Neural crest cell (in vitro differentiated cells): ENCODE measurements at places on chromosomes 1 and 21.

DNA sequence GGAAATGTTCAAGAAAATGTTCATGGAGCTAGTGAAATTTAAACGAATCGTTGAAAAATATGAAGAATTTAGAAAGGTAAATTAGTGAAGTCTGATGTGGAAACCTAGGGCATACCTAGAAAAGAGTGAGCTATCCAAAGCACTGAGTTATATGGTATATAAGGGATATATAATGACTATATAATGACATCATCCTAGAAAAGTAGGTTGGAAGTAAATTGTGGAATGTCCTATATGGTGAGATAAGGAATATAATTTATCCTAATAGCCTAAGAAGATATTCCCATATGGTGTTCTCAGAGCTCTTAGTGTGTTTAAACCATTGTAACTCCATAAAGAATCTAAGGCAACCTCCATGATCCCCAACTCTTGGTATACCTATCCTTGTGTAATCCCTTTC lies 876.4 kb upstream of the ADGRL2 start:
- no peaks in the 10 kb centered on the region for H3K27me3 ChIP-seq
- peaks cover 1% of the 10 kb centered on the region for H3K36me3 ChIP-seq
- no peak overlapping the region for H3K27ac ChIP-seq
- no peak overlapping the region for H3K4me3 ChIP-seq
- peaks cover 10% of the 10 kb centered on the region for H3K4me1 ChIP-seq
- no peak for DNase-seq

GRCh38 chr1:119007339-119007669 lies 19.2 kb upstream of the TBX15 start:
- no peak overlapping the region for H3K27ac ChIP-seq
- DNase-seq = no peak
- peaks cover 16% of the 10 kb centered on the region for H3K4me1 ChIP-seq
- no peak overlapping the region for H3K4me3 ChIP-seq
- peaks cover 97% of the 10 kb centered on the region for H3K27me3 ChIP-seq
- peaks cover 3% of the 10 kb centered on the region for H3K36me3 ChIP-seq

- H3K4me3 ChIP-seq = no peak overlapping the region
- peaks cover 11% of the 10 kb centered on the region for H3K4me1 ChIP-seq
- no peak overlapping the region for H3K27ac ChIP-seq
These were observed 11.2 kb upstream of the SNAPIN start for GRCh38 chr1:153647346-153647714.

- H3K4me3 ChIP-seq = no peak overlapping the region
- no peak overlapping the region for H3K27ac ChIP-seq
- peaks cover 16% of the 10 kb centered on the region for H3K4me1 ChIP-seq
- H3K27me3 ChIP-seq = no peaks in the 10 kb centered on the region
These were observed 62.7 kb downstream of the SYT6 start for GRCh38 chr1:114090738-114091505.

GRCh38 chr1:17680308-17680707 lies 74.8 kb upstream of the ACTL8 start:
- DNase-seq = no peak
- H3K36me3 ChIP-seq = peaks cover under 1% of the 10 kb centered on the region
- H3K4me1 ChIP-seq = peaks cover 15% of the 10 kb centered on the region
- H3K4me3 ChIP-seq = no peak overlapping the region

DNA sequence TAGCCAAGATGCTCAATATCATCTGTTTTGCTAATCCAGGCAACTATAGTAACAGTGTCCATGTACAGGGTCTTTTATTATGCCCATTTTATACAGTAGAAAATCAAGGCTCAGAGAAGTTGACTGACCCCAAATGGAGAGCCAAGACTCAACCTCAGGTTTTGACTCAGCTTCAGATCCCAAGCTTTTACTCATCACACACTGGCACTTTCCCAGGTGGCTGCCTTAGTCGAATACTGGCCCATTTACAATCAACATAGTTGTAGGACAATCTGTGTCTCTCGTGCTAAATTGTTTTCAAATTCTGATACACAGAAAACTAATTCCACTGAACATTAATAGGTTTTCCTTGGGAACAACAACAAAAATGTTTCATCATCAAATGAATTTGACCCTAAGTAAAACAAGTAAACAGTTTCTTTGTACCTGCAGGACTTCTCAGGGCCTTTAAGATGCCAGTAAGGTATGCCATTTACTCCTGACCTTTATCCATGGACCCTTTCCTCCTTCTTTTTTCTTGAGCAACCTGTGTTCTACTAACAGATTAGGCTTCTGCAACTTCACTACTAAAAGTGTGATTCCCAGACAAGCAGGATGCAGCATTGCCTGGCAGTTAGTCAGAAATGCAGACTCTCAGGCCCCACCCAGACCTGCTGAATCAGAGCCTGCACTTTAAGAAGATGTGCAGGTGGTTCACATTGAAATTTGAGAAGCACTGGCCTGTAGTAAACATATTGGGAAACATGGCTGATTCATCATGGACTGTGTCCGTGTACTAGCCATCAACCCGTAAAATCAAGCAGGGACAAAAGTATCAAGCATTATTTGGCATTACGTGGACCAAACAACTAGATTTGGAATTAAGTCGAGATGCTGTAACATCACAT lies 128.8 kb downstream of the RRAGC start:
- peaks cover 35% of the 10 kb centered on the region for H3K27me3 ChIP-seq
- no peak for DNase-seq
- peaks cover 16% of the 10 kb centered on the region for H3K4me1 ChIP-seq
- no peaks in the 10 kb centered on the region for H3K36me3 ChIP-seq

- H3K4me1 ChIP-seq = peaks cover 5% of the 10 kb centered on the region
- H3K27ac ChIP-seq = no peak overlapping the region
- no peaks in the 10 kb centered on the region for H3K36me3 ChIP-seq
- no peak overlapping the region for H3K4me3 ChIP-seq
- no peaks in the 10 kb centered on the region for H3K27me3 ChIP-seq
These were observed 250.5 kb upstream of the DUSP10 start for GRCh38 chr1:221992427-221992826.

DNA sequence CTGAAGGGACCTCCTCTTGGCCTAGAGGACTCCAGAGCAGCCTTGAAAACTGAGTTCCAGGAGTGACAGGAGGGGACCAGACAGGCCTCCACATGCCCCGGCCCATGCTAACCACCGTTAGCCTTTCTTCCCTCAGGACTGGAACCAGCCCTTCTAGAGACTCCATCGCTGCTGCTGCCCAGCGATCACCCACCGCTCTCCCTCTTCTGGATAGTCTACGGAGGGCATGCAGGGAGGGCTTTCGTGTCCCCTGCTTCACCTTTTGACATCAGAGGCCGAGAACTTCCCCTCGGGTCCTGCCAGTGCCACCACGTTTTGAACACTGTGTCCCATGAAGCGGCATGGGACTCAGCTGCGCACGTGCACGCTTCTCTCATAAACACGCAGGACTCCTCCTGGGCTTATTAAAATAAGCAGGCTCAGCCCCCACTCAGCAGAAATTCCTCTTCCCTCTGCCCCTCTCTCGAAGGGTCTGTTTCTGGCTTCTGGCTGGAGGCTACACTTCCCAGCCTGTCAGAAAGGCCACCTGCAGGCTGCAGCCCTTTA lies 26.6 kb downstream of the NPHP4 start:
- H3K27me3 ChIP-seq = no peaks in the 10 kb centered on the region
- peaks cover 4% of the 10 kb centered on the region for H3K4me1 ChIP-seq
- H3K36me3 ChIP-seq = peaks cover 6% of the 10 kb centered on the region
- no peak overlapping the region for H3K4me3 ChIP-seq

DNA sequence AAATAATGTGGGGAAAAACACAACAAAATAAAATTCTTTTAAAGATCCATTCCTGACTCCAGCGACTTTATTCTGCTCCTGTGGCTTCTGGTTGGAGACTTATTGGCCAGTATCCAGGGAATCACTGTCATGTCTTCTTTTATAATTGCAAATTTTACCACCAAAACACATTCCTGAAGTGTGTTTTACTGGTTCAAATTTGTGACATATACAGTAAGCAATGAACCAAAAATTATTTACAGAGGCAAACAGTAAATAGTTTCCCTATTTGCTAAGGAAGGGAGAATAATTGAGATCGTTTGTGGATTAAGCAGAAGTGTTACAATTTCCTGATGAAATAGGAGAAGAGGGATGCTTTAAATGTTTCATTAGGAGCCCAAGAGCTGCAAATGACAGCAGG lies 118.7 kb downstream of the ZNF281 start:
- H3K27me3 ChIP-seq = no peaks in the 10 kb centered on the region
- no peak overlapping the region for H3K27ac ChIP-seq
- H3K4me1 ChIP-seq = peaks cover 9% of the 10 kb centered on the region
